Mesenteric fat pad (tissue), 1 donor: ENCODE measurements at places on chromosomes 4 and X. TPM values are rescaled to one million over a fixed set of nuclear protein-coding genes. Genes with fewer than 3 reads are reported as not detected.

The TSPAN7 gene
- 32.0 TPM for total RNA-seq

DNA sequence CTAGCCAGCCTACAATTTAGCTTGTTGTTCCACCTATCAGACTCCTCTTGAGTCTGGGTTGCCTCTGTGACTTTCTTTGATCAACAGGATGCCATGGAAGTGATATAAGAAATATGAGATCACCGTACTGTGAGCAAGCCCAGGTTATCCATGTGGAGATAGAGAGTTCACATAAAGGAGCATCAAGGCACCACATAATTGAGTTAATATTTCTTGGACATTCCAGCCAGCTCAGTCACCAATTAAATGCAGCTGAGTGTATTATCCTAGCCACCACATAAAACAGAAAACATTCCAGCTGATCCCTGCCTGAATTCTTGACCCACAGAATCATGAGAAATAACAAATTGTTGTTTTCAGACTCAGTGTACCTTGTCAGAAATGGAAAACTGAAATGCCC lies 253.6 kb downstream of the PPP1R2C start:
- DNase-seq: no peak

- DNase-seq: no peak
Observed at GRCh38 chrX:111270339-111270738, at the start of gene CAPN6. CAPN6 (minus strand) TSS chrX:111270483; CDS start chrX:111263936, 6,547 bp downstream.

The SPANXD gene
- not detected for total RNA-seq

GRCh38 chrX:69496183-69496582 lies 7.9 kb upstream of the NALF2 start:
- DNase-seq: no peak

The NPNT gene
- 6.9 TPM for total RNA-seq

The TMEM271 gene
- not detected for total RNA-seq

DNA sequence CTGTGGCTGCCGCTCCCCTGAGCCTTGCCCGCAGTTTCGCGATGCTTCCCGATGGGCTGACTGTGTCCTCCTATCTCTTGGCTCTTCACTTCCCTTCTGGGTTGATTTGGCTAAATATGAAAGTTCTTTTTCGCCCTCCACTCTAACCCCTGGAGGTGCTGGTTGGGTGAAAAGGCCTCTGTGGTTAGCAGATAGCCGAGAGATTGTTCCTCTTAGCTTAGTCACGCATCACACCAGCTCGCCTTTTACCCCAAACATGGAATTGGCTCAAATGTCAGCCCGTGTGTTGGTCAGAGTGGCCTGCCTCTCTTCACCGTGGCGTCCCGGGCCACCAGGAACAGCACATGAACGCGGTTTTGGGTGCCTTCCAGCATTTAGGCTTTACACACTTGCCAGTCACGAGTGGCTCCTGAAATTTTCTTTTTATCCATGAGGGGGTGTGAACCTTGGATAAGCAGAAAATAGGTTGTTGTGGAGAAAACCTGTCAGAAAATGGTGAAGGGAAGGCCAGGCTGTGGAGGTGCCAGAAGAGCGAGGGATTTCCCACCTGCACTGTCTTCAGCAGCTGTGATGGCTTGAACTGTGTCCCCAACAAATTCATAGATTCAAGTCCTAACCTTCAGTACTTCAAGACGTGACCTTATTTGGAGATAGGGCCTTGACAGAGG lies 8.9 kb downstream of the CLCN4 start:
- DNase-seq: no peak

DNA sequence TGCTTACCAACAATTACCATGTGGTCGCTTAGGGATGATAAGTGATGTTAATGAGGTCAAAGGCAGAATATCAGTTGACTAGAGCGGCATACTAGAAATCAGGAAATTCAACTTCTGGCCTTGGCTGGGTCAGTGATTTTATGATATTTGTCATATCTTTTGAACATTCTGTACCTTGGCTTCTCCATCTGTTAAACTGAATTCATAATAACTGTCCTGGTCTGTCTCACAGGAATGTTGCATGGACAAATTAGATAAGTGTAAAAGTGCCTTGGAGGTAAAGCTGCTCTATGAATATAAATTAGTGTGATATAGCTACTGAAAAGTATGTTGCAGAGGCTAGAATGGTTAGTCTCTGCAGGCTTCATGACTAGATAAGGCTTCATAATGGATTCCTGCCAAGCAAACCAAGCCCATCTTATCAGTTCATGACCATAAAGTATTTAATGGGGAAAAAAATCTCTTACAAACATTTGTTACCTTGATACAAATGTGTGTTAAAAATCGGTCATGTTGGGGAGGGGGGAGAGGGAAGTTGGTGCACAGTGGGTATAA lies 104.6 kb upstream of the BMPR1B start:
- DNase-seq: no peak

- DNase-seq: no peak
Observed at GRCh38 chr4:163542275-163542674, 47.8 kb downstream of the TMA16 start.

The GUCY1A1 gene
- 12.7 TPM for total RNA-seq

The GPRASP3 gene
- 4.6 TPM for total RNA-seq

DNA sequence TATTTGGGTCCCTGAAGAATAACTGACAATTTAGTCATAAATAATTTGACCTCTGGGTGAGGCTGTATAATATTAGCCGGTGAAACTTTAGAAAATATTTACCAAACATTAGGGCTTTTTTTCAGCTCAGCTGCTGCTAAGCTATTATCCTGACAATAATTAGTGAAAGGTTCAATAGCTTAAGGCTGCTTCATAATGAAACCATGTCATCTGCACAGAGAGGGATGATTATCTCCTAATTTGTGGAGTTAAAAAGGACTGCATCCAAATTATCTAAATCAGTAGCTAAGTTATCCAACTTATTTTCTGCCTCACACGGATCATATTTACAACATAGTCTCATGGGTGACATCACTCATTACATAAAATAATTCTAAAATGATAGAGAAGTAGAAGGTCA lies 1249.8 kb downstream of the RAPGEF2 start:
- DNase-seq: no peak

The GABRE gene
- total RNA-seq: 167 TPM

GRCh38 chr4:78704981-78705683 lies 71.0 kb upstream of the BMP2K start:
- DNase-seq: no peak

DNA sequence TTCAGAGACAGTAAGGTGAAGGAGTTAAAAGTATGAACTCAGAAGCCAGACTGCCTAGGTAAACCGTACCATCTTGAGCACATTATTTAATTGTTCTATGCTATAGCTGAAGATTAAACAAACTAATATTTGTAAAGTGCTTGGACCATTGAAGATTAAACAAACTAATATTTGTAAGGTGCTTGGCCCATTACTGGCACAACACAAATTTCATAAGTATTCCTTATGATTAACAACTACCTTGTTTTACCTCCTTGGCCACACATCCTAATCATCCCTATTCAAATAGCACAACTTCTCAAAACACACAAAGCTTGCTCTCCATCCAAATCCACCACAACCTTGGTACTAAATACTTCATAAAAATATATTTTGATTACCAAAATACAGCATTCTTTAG lies 137.0 kb downstream of the PPP3CA start:
- no peak for DNase-seq

GRCh38 chr4:52780206-52780605 lies 29.0 kb upstream of the ERVMER34-1 start:
- DNase-seq: no peak

DNA sequence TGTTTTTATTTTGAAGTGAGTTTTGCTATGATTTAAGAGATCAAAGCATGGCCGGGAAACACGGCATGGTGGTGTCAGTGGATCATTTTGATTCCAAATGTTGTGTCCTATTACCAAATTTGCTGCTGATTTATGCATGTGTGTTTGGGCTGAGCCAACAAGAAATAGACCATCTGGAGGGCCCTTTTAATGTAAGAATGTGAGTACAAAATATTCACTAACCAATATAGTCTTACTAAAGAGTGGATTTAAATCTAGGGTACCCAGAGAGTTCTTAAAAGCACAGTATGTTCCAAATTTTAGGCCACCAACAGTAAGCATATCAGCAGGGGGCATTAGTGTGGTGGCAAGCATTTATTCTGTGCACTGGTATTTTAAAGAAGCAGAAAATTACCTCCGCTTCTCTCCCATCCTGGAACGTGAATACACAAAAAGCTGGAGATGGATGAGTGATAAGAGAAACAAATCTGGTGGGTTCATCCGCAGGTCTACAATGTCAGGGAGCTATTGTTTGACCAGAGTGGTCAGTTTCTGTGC lies 444.4 kb upstream of the IGFBP7 start:
- no peak for DNase-seq

DNA sequence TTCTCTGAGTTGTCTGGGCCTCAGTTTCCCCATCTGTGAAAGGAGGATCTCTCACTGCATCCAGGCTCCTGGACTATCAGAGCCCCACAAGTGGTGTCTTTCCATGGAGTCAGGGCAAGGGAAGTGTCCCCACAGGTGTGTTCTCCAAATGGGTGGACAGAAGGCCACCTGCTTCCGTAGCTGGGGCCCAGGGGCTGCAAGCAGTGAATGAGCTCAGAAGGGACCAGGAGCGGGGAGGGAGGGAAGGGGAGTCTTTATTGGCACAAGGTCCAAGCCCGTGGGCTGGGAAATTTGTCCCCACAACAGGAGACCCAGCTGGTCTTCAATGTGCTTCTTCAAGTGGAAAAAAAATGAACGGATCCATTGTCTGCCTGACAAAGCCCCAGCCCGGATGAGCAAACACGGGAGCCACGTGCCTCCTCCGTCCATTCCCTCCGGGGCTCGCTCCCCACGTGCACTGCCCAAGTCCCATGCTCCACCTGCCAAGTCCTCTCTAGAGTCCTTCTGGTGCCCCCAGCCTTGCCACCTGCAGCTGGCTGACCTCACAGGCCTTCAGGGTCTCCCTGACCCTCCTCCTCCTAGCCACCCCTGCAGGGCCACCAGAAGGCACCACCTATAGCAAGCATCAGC lies 72.0 kb downstream of the JAKMIP1 start:
- no peak for DNase-seq

The OPN1LW gene
- not detected for total RNA-seq

The NXF2B gene
- not detected for total RNA-seq

GRCh38 chr4:3365871-3366842 lies 73.3 kb downstream of the RGS12 start:
- DNase-seq: no peak

GRCh38 chrX:123210252-123210651 lies 26.2 kb downstream of the GRIA3 start:
- no peak for DNase-seq
